ENCODE measurements at places on chromosomes 7 and 10.

- no peak for DNase-seq
Measured at GRCh38 chr7:150784120-150784736, 15.9 kb downstream of the TMEM176B start.

- DNase-seq = no peak
Measured at GRCh38 chr10:99431190-99431760, 851 bp upstream of the GOT1 start.

DNA sequence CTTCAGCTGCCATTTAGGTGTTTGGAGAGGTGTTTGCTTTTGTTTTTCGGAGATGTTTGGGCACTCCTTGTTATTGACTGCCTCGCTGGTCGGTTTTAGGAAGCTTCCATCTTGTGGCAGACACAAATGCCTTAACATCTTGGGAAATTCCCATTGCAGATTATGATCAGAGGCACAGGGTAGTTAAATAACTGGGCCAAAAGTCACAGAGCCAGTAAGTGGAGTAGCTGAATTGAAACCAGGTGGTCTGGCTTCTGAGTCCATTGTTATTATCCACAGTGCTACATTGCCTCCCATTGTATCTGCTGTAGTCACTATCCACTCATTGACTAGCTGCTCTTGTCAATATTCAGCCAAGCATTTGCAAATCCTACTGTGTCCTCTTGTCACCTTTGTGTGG lies 138.2 kb upstream of the PLPP4 start:
- DNase-seq = no peak

- no peak for DNase-seq
Measured at GRCh38 chr10:14761372-14761771, 13.3 kb downstream of the FAM107B start.

DNA sequence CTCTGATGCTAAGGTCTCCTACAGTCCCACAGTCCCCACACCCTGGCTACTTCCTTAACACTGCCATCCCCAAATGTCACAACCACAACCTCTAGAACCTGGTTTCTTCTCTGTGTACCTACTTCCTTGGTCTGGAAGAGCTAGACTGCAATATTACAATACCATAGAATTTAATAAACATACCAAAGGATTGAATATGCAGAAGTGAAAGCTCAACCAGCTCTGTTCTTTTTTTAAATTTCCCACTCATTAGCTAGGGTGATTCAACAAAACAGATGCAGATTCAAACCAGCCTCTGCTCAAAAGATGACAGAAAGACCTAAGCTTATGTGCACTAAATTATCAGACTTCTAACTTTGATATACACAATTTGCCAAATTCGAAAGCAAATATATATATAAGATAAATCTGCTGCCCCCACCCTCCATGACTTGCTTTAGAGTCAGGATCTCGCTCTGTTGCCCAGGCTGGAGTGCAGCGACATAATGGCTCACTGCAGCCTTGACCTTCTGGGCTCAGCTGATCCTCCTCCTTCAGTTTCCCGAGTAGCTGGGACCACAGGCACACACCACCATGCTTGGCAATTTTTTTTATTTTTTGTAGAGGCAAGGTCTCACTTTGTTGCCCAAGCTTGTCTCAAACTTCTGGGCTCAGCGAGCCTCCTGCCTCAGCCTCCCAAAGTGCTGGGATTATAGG lies 212.6 kb downstream of the CHCHD3 start:
- no peak for DNase-seq

DNA sequence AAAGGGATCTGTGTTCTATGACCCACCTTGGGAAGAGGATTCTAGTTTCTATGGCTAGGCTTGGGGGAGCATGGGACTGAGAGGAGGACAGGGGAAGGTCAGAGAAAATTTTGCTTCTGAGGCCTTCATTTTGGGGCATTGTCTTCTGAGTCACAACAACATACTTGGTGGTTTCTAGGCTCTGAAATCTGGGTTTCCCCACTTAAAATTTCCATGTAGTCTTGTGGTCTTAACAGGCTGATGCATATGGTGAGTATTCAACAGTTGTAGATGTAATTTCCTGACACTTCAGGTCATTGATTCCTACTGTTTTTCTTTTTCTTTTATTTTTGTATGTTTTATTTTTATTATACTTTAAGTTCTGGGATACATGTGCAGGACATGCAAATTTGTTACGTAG lies 88.5 kb downstream of the ANKRD7 start:
- DNase-seq = no peak

DNA sequence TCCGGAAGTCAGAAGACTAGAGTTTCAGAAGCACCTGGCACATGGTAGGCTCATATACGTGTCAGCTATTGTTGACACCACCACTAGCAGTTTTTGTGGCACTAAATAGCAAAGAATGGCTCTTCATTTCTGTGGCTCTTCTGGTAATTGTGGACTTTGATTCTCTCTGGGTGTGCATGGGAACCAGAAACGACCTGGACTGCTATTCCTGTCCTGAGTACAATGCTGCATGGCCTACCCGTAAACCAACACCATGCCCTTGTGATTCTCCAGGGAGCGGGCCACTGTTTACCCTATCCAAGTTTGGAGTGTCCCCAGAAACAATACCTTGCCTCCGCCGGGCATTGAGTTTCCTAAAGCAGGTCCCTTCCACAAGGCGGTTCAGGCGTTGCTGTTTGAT lies 162.9 kb upstream of the AOAH start:
- no peak for DNase-seq

- no peak for DNase-seq
Measured at GRCh38 chr7:98266840-98267239, 14.6 kb upstream of the BRI3 start.

DNA sequence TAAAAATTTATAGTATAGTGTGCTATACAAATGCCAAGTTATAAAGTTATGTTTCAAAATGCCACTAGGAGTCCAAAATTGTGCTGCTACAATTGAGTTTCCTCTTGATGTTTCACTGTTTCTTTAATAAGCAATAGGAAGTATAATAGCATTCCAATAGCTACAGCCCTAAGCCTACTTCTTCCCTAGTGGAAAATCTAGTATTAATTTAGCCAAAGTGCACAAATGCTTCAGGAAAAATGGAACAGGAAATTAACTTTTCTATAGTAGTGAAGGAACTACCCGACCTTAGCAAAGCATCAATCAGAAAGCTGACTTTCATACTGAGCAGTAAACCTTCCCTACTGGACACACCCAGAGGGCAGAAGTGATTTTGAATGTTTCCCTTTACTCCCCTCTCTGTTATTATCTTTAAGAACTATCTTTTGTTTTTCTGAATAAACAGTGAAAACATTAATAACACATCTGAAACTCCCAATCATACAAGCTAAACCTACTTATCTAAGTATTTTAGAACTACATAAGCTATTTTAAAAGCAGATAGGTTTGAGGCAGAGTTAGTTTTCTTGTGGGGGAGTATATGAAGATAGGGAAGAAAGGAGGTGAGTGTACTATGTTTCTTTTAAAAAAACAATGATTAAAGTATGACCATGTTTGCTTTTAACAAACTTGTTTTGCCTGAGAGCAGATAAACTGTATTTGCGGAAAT lies 13.7 kb downstream of the CPED1 start:
- DNase-seq = no peak

GRCh38 chr10:133160826-133161471 lies 930 bp downstream of the KNDC1 start:
- DNase-seq = no peak

- DNase-seq = no peak
Measured at GRCh38 chr10:106618646-106619045, 545.9 kb downstream of the SORCS1 start.
